Activated B cell treated with CpG ODN at 0.5 μM for 24 hours (primary cell): ENCODE measurements at places on chromosomes 5 and 9. TPM values are rescaled to one million over a fixed set of nuclear protein-coding genes. Genes with fewer than 3 reads are reported as not detected.

The ITK gene
- total RNA-seq: 0.18 and 0.86 TPM in 2 replicates

The SLC34A3 gene
- total RNA-seq: not detected in 2 replicates

DNA sequence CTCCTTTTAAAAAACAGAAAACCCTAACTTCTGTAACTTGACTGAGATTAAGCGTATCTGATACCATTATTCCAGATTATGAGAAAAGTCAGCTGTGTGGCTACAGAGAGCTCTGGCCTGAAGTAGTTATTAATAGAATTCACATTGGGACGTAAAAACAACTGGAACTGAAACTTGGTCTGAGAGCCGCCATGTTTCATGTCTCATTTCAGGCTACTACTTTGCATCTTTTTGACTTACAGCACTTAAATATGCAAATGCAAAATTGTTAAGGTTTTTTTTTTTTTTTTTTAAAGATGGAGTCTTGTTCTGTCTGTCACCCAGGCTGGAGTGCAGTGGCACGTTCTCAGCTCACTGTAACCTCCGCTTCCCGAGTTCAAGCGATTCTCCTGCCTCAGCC is 25.2 kb downstream of the MAP3K1 start:
- DNase-seq: no peak

DNA sequence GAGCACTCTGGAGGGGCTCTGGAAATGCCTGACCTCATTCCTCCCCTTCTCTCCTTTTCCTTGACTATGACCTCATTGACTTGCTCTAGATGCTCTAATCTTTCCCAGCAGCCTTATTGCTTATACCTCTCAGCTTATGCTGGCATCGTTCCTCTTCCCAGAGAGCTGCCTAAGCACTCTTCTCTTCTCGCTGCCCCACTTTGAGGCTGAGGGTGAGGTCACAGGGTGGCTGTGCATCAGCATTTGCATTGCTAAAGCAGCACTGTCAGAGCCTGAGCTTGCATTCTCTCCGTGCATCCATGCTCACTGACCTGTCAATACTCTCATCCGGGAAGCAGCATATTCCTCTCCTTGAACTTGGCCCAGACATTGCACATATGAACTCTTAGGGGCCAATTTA is 96.4 kb upstream of the NTRK2 start:
- DNase-seq: no peak
